ENCODE measurements at places on chromosomes 6 and 20. TPM values are rescaled to one million over a fixed set of nuclear protein-coding genes. Genes with fewer than 3 reads are reported as not detected.

- H3K27ac ChIP-seq, result peak overlapping the region; percentile 79
- no peaks in the 10 kb centered on the region for H3K36me3 ChIP-seq
- H3K27me3 ChIP-seq, result no peaks in the 10 kb centered on the region
Measured at GRCh38 chr20:53829724-53830521, 236.3 kb upstream of the ZNF217 start.

DNA sequence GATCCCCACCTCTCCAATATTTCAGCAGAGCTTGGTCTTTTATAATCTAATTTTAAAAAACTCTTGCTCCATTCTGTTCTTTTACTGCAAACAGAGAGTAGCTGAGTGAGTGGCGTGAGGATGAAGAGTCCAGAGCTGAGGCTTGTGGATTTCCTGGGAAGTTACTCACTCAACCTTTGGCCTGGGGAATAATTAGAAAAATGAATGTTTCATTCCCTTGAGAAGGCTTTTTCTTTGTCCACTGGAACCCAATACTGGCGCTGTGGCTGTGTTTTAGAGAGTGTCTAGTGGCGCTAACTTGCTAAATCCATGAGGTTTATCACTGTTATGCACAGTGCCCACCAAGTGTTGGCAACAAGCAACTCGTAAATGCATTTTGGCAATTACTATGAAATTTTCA lies 251.5 kb downstream of the HIVEP2 start:
- H3K4me3 ChIP-seq, result no peak overlapping the region
- no peaks in the 10 kb centered on the region for H3K36me3 ChIP-seq
- no peak for DNase-seq
- H3K27me3 ChIP-seq, result no peaks in the 10 kb centered on the region

DNA sequence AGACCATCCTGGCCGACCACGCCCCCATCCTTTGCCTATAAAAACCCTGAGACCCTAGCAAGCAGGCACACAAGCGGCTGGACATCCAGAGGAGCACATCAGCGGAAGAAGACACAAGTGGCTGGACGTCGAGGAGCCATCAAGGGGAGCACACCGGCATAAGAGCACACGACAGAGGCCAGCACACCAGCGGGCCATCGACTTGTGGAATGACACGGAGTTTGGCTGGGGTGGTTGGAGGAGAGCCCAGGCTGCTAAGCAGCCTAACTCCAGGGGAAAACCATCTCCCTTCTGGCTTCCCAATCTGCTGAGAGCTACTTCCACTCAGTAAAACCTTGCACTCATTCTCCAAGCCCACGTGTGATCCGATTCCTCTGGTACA lies 44.8 kb upstream of the BCLAF1 start:
- no peak for DNase-seq
- no peak overlapping the region for H3K4me3 ChIP-seq
- no peaks in the 10 kb centered on the region for H3K36me3 ChIP-seq
- H3K27ac ChIP-seq, result no peak overlapping the region

GRCh38 chr6:2477666-2478065 lies 232.3 kb upstream of the GMDS start:
- H3K36me3 ChIP-seq, result no peaks in the 10 kb centered on the region
- no peak overlapping the region for H3K27ac ChIP-seq
- no peak overlapping the region for H3K4me3 ChIP-seq
- no peak for DNase-seq

- H3K27ac ChIP-seq, result no peak overlapping the region
- H3K4me3 ChIP-seq, result no peak overlapping the region
- no peak for DNase-seq
Measured at GRCh38 chr20:19713822-19714578, 44.1 kb upstream of the RIN2 start.

- H3K4me1 ChIP-seq, result no peaks in the 10 kb centered on the region
- no peak for DNase-seq
- no peaks in the 10 kb centered on the region for H3K27me3 ChIP-seq
- H3K27ac ChIP-seq, result no peak overlapping the region
- H3K36me3 ChIP-seq, result no peaks in the 10 kb centered on the region
- H3K4me3 ChIP-seq, result no peak overlapping the region
Measured at GRCh38 chr6:125586074-125586473, 163.4 kb upstream of the HEY2 start.

The FNDC11 gene
- total RNA-seq, result 0.89 TPM

The PSMF1 gene
- total RNA-seq, result 138 TPM

The CGA gene
- not detected for total RNA-seq

The RIPPLY2 gene
- not detected for total RNA-seq
